ENCODE measurements at places on chromosomes 12 and 14.

- no peak for DNase-seq
Measured at GRCh38 chr12:89960607-89961394, 252.2 kb upstream of the ATP2B1 start.

GRCh38 chr14:64625386-64626232, 75.8 kb downstream of the PPP1R36 start:
- DNase-seq, result no peak

GRCh38 chr12:93954166-93955112, 193.9 kb upstream of the PLXNC1 start:
- no peak for DNase-seq

GRCh38 chr12:86730233-86730632, 474.0 kb upstream of the MGAT4C start:
- no peak for DNase-seq

DNA sequence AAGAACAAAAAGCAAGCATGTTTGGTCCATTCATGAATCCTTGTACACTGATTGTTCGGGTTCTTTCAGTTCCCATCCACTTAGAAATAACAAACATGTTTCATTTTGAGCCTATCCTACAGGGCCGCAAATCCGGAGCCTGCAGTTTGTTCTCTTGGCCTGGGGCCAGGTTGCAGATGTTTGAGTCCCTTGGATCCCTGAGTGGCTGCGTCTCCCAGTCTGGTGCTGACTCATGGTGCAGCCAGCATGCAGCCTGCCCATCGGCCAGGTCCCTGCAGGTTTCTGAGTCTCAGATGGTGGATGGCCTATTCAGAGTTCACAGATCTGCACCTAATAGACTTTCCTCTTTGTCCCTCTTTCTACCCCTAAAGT, 1.9 kb upstream of the DYNC1H1 start:
- no peak for DNase-seq

GRCh38 chr12:95244350-95244749, 26.7 kb downstream of the VEZT start:
- DNase-seq, result no peak

GRCh38 chr12:94488463-94488862, 28.8 kb upstream of the CEP83 start:
- no peak for DNase-seq

GRCh38 chr12:30613119-30613830, 82.4 kb downstream of the IPO8 start:
- DNase-seq, result no peak

GRCh38 chr12:45138609-45139008, 77.3 kb upstream of the ANO6 start:
- DNase-seq, result no peak

DNA sequence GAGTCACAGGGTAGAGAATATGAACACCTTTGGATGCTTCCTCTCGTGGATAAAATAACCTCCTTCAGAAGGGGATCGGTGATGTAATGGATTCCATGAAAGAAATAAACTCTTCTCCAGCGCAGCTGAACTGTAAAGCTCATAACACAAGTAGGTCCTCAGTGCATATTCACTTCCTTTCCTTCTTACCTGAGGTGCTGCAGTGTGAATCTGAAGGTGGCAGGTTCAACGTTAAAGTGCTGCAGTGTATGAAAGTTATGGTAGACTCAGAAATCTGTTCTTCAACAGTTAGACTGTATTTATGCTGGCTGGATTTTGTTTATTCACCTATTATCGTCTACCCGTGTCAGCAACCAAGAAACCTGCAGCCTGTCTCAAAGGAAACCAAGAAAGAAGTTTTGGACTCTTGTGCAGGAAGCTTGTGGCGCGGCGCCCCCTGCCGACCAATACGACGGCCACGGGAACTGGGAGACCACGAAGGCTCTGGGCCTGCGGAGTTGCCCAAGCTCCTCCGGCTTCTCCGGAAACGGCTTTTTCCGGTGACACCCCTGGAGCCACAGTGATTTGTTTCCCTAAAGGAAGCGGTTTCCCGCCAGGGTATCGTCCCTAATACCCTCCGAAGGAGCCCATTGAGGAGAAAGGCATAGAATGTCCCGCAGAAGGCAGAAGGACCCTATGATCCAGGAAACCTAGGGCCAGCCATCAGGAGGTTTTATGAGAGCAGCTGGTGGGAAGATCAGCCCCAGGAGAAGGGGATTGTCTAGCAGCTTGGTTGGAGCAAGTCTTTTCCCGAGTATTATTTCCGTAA, 17.6 kb upstream of the RNASE3 start:
- peak; percentile 88 for DNase-seq

GRCh38 chr12:47856721-47857575, 37.2 kb upstream of the HDAC7 start:
- DNase-seq, result no peak

- no peak for DNase-seq
Measured at GRCh38 chr12:131230340-131231031, 276.8 kb downstream of the ADGRD1 start.

DNA sequence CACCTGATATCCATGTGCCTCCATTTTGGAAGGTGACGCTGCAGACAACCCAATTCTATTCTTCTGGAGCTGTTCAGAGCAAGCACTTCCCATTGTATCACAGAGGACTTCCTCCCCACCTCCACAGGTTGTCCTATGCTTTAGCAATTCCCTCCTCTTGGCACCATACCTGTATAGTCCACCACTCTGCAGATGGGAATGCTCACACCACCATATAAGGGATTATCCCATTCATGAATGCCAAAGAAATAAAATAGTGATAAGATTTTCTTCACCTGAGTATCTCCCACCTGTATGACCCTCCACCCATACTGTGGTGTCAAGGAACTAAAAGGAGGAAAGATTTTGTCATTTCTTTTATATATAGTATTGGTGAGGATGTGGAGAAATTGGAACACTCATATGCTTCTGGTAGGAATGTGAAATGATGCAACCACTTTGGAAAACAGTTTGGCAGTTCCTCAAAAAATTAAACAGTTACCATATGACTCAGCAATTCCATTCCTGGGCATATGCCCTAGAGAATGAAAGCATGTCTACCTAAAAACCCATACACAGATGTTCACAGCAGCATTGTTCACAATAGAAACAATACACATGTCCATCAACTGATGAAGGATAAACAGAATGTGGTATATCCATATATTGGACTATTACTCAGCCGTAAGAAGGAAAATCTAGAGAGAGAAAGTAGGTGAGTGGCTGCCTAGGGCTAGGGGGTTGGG, 75.2 kb downstream of the FIGNL2 start:
- DNase-seq, result no peak

- DNase-seq, result no peak
Measured at GRCh38 chr12:58086006-58086405, 144.6 kb downstream of the ATP23 start.

GRCh38 chr12:119956047-119956446, 33.0 kb upstream of the BICDL1 start:
- no peak for DNase-seq

DNA sequence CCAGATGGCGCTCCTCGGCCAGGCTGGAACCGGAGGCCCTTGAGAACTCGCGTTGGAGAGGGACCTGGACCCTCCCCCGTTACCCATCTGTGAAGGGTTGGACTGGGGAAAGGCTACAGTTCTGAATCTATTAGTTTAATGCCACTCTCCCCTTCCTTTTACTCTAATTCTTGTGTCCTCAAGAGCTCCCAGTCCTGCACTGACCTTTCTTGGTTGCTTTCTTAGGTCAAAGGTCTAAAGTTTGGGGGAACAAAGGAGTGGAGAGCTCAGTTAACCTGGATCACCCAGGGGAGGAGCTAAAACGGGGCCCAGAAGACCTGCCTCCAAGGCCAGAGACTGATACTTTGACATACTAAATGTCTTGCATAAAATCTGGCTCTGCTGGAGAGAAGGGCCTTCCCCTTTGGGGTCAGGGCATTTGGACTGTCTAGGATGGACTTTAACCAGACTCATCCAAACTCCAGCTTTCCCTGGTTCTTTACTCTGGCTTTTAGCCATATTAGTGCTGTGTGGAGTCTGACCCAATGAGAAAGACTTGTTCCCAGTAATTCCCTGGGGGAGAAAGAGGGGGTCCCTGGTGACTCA, 923 bp upstream of the MLF2 start:
- no peak for DNase-seq

- DNase-seq, result no peak
Measured at GRCh38 chr12:46395388-46395787, 22.8 kb upstream of the SLC38A2 start.

DNA sequence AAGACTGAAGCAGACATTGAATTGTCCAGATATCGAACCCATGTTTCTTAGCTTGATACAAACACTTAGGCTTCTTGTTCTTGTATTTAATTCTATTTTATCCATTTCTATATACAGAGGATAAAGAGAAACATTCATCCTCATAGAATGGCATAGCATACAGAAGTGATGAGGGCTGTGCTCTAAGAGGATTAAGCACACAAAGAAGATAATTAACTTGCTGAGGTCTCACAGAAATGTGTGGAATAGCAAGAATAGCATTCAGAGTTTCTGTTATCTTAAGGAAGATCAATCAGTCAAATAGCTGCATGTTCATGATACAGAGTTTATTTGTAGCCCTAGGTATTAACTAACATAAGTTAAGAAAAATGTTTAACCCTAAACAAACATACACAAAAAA, 27.3 kb upstream of the STRAP start:
- no peak for DNase-seq

GRCh38 chr12:42539696-42540095, 49.9 kb downstream of the PRICKLE1 start:
- no peak for DNase-seq

DNA sequence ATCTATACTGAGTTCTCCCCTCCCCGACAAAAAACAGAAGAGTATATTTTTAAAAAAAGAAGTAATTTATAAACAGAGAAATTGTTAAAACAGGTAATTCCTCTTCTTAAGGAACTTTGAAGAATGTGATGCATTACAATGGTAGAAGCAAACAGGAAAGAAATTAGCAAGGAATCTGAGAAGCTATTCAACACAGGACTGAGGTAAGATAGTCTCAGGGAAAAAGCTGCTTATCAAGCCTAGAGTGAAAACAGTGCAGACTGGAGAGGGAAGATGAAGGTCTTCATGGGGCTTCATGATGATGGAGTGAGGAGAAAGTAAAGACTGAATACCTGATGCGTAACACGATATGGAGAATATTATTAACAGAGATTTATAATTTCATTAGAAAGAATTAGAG, 880.0 kb downstream of the SLC16A7 start:
- DNase-seq, result no peak

DNA sequence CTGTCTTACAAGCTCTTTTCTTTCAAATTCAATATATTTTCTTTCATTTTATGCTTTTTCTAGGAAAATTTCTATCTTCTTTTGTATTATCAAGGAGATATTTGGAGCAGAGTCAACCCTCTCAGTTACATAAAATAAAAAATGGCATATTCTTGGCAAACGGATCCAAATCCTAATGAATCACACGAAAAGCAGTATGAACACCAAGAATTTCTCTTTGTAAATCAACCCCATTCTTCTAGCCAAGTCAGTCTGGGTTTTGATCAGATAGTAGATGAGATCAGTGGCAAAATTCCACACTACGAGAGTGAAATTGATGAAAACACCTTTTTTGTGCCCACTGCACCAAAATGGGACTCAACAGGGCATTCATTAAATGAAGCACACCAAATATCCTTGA, 20.6 kb downstream of the PIK3C2G start:
- DNase-seq, result no peak

- peak; percentile 32 for DNase-seq
Measured at GRCh38 chr12:2960390-2960956, 1.3 kb downstream of the TEAD4 start.

DNA sequence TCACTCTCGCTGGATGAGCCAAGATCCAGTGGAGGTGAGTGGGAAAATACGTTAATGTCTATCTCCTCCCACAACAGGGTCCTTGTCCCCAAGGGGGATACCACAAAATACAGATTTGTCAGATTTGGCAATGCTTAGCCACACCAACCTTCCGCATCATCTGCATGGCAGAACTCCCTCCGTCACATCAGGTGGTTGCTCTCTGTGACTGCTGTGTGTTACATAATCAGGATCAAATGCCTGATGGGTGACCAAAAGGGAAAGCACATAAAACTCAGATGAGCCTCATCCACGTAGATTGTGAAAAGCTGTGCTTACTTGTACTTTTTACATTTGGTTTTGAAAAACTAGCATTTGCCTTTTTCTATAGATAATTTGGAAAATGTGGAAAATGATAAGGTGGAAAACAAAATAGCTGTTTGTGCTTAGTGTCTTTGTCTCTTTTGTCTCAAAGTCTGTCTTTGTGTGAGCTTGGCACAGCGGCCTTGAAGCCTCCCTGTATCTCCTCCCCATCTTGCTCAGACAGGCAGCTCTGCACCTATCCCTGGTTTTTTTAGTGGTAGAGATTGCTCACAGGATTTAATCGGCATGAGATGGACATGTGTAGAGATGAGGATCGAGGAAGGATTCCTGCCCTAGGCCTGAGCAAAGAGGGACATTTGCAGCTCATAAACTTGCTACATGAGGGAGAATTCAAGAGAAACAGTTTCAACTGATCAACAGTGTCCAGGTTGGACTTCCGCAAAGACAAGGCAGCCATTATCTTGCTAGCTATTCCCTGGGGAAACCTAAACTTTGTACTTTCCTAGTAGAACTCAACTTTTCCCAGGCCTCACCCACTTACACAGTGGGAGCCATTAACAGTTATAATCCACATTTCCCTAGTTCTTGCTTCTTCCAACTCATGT, 3.6 kb upstream of the FGF6 start:
- no peak for DNase-seq

GRCh38 chr14:63361790-63362189, 43.1 kb upstream of the GPHB5 start:
- no peak for DNase-seq

DNA sequence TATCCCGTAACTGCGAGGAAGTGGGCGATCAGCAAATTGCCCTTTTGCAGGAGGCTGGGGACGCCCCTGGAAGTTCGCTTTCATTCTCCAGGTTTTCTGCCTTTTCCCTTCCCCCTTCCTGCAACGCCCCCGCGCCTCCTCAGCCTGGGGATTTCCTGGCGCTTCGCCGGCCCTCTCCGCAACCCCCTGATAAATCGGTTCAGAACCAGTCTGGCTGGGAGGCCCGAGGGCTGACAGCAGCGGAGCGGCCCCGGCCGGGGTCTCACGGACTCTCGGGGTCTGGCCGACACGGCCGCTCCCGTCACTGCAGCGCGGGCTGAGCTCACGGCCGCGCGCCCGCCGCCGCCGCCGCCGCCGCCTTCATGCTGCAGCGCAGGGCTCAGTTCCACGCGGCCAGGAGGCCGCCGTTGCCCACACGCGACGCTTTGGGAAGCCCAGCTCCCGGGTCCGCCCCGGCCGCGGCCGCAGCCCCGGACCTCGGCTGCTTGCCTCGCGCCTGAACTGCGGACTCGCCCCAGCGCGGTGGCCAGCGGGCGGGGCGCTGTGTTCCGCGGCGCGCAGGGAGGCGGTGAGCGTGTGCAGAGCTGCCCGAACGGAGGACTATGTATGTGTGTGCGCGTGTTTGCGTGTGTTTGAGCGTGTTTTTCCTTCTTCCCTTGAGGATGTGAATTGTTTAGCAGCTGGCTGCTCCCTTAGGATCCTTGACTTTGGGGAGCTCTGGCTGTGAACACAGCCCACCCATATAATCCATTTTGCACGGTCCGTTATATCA, at the start of gene LRFN5:
Gene LRFN5, plus strand, starts transcription at position 345 of the 772 bp plus-strand sequence.
- no peak for DNase-seq

- DNase-seq, result no peak
Measured at GRCh38 chr12:54977857-54978256, 6.7 kb downstream of the TESPA1 start.

GRCh38 chr14:85597701-85598100, 67.8 kb downstream of the FLRT2 start:
- DNase-seq, result no peak

Measured in stimulated activated CD4-positive, alpha-beta T cell treated with anti-CD3 and anti-CD28 coated beads, Interleukin-1b, Interleukin-23, amount 100 ng/mL, for 48 hours (primary cell).